Pulmonary artery endothelial cell (primary cell): ENCODE measurements at places on chromosomes 7 and 10.

- DNase-seq, result no peak
Measured at GRCh38 chr10:6038071-6038631, 24.0 kb downstream of the IL2RA start.

GRCh38 chr7:155360495-155361345 lies 63.0 kb downstream of the INSIG1 start:
- no peak for DNase-seq

DNA sequence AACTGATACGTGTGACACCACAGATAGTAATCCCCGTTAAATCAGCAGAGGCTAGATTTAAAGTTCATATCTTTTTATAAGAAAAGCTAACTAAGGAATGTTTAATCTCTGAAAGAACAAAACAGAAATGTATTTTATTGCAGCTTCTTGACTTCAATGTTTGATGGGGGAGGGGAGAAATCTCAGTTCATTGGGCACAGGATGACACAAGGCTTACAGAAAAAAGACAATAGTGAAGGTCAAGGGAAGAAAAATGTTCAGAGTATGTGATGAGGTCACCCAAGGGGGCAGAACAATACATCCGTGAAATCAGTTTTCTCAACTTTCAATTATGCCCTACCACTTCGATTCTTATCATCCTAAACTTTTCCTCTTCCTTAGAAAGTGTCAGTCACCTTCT lies 102.9 kb downstream of the ELAPOR2 start:
- DNase-seq, result no peak

DNA sequence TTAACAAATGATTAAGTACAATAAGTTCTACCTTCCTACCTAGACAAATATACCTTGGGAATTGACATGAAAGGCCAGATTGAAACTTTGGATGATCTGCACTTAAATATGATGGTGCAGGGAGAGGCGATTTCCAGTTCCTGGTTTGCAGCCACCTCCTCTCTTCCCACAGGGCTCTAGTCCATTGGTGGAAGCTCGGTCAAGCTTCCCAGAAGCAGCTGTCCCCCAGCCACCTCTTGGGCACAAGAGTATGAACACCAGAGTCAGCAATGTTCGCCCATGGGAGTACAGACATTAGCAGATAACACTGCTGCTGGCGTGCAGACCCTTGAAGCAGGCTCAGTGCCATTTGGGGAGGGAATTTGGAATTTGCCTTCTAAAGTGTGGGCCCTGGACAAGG lies 1.5 kb upstream of the CPVL start:
- DNase-seq, result no peak

- no peak for DNase-seq
Measured at GRCh38 chr10:95616446-95616845, 40.1 kb downstream of the ALDH18A1 start.

DNA sequence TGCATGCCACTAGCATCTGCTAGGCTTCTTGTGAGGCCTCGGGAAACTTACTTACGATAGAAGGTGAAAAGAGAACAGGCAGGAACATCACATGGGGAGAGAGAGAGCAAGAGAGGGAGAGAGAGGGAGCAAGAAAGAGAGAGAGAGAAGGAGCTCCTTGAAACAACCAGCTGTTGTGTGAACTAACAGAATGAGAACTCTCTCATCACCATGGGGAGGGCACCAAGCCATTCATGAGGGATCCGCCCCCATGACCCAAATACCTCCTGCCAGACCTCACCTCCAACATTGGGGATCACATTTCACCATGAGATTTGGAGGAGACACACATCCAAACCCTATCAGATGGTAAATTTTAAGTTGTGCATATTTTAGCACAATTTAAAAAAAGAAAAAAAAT lies 1217.2 kb downstream of the TYW1 start:
- no peak for DNase-seq

GRCh38 chr7:129136887-129137642 lies 7.4 kb upstream of the TSPAN33 start:
- DNase-seq, result no peak

- DNase-seq, result peak; percentile 15
Measured at GRCh38 chr7:55255496-55256445, 109.4 kb upstream of the LANCL2 start.

GRCh38 chr10:105742184-105742583 lies 1101.1 kb downstream of the SORCS3 start:
- DNase-seq, result no peak

GRCh38 chr7:84102213-84102612 lies 92.4 kb downstream of the SEMA3A start:
- DNase-seq, result no peak

DNA sequence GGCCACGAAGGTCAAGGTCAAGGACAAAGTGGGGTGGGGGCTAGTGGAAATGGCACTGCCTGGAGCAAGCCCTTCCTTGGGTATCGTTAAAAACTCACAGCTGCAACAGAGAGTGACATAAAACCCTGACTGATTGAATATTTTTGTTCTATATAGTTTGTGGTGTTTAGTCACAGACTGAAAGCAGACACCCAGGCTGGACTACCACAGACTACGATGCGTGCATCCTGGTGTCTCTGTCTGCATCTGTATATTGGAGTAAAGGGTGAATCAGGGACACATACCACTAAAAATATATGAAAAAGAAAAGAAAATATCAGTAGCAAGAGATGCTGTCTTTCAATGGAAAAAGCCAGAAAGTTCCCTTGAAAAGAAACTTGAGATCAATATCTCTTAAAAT lies 101.4 kb downstream of the KLF6 start:
- no peak for DNase-seq

DNA sequence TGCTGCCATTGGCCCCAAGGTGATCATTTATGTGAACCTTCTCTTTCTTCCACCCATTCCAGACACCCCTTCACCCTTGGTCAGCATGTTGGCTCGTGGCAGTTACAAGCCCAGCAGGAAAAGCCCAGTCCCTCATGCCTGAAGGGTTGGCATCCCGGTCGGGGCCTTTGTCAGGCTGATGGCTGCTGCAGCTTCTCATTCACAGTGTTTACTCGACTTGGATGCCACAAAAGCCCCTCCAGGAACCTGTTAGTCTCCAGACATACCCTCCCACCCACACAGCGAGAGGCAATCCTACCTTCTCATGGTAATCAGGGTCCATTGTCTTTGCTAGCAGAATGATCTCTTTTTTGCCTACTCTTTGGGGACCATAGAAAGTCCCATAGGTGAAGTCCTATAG lies 200.8 kb upstream of the PFKP start:
- no peak for DNase-seq

DNA sequence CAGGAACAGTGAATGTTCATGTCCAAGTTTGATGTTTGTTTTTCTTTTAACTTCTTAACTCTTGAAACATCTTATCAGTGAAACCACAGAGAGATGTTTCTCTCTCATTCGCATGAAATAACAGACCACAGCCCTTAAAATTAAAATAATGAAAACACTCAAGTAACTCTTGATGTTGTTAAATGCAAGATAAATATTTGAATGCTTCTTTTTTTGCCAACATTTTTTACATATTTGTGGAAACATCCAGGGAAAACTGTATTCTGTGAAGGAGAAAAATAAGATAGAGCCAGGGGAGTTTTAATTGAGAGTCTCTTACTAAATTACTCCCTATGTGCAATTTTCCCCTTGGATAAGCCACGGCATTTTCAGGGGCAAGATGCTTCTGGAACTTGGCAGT lies 361.8 kb upstream of the MGMT start:
- no peak for DNase-seq

- DNase-seq, result no peak
Measured at GRCh38 chr7:47803846-47804245, 144.4 kb downstream of the PKD1L1 start.

- DNase-seq, result no peak
Measured at GRCh38 chr10:112809736-112810135, 140.3 kb upstream of the TCF7L2 start.

DNA sequence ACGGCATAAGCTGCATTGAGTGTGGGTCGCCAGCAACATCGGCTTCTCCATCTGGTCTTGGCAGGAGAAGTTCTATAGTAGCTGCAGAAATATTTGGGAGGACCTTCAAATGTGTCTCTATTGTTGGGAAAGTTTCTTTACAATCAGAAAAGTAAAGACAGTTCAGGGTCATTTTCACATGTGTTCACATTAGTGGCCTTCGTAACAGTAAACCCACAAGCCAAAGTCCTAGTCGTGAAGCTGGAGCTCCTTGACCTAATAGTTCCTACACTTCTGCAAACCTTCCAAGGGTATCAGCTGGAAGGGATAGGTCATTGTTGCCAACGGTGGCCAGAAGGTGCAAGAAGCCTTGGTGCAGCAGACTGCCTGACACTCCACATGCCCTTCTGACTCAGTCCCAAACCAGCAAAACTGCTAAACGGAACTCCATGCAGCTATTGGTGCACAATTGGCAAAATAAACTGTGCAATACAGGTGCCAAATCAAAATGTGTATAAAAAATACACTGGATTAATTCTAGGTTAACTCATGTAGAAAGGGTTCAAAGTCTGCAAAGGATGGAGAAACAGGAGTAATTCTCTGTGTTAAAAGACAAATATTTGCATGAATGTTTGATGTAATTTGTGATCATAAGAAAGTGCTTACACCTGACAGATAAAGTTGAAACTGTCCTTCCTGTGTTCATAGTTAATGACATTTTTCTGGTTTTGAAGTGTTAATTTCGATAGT lies 102.8 kb upstream of the EGFR start:
- DNase-seq, result no peak

DNA sequence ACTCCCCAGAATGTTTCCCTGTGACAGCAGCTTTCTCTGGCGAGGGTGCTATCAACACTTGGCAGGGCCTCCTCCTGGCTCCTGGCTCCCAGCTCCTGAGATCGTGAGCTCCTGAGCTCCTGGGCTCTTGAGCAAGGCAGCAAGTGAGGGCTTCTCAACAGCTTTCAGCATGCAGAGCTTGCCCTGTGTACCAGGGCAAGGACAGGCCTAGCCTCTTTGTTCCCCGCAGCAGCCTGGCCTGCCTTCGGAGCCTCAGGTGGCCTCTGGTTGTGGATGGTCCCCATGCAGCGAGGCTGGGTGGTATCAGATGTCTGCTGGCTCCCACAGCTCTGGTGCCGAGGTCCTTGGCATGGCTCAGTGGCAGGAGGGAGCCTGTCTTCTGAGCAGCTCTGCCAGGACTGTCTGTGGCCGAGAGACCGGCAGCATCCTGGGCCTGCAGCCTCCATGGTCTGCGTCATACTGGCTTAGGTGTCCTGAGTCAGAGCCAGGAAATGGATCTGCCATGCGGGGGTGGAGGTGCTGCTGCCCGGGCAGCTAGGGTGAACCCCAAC lies 44.2 kb downstream of the ZMIZ1 start:
- no peak for DNase-seq

DNA sequence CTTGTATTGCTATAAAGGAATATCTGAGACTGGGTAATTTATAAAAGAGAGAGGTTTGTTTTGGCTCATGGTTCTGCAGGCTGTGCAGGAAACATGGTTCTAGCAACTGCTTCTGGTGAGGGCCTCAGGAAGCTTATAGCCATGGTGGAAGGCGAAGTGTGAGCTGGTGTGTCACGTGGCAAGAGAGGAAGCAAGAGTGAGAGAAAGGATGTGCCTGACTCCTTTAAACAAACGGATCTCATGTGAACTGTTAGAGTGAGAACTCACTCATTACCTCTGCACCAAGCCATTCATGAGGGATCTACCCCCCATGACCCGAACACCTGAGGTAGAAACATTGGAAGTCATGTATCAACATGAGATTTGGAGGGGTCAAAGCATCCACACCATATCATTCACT lies 7.7 kb upstream of the ITPRIP start:
- no peak for DNase-seq

- no peak for DNase-seq
Measured at GRCh38 chr10:63257778-63258177, 124.7 kb downstream of the NRBF2 start.

GRCh38 chr7:81410471-81411117 lies 359.3 kb downstream of the HGF start:
- no peak for DNase-seq

DNA sequence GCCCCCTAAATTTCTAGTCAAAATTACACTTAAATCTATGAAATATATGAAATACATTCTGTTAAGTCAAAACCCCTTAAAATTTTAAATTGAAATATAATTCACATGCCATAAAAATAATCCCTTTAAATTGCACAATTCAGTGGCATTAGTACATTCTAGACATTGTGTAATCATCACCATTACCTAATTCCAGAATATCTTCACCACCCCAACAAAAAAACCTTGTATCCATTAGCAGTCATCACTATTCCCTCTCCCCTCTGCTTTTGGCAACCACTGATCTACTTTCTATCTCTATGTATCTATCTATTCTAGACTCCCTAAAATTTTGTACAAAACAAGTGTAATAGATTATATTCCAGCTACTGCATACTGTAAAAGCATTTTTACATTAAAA lies 261.2 kb downstream of the GLI3 start:
- DNase-seq, result no peak

DNA sequence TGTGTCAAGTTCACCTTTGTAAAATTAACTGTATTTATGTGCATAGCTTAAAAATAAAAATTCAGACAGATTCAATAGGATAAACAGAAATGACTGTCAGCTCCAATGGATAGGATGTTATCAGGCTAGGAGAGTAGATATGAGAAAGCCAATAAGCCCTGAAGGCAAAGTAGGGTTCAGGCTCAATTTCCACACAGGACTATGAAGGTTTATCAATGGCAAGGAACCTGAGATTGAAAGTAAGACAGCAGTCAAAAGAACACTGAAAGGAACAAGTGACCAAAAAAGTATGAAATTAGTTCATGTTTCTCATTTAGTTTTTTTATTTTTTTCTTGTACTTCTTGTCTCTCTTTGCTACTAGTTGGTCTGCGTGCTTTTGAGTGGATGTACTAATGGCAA lies 121.4 kb downstream of the ELMO1 start:
- DNase-seq, result no peak

DNA sequence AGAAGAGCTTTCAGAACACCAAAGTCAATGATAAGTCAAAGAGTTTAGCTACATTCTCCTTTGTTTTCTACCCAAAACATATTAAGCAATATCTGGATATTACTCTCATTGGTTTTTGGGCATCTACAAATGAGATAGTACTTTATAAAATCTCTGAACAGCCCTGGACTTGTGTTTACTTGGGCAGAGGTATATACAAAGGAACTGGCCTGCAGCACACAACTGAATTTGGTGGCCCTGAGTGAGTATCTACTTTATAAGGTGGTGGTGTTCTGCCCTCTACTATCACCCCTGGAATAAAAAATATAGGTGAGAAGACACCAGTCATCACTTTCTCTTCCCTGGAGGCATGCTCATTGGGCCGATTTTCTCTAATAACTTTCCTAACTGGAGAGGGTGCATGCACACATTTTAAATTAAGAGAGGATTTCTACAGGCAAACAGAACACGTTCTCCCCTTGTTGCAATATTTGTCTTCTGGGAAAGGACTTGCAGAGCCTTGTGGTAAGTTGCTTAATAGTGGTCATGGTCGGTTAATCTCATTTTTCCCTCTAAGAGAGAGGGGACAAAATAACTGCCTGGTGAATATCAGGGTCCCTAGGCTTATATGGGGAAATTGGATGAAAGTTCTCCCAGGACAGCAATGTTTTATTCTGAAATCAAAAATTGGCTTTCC lies 41.1 kb downstream of the OTUD1 start:
- no peak for DNase-seq

- DNase-seq, result peak; percentile 58
Measured at GRCh38 chr10:112383325-112383724, 9.4 kb downstream of the ACSL5 start.
